Left forelimb (tissue), 1 donor: ENCODE measurements at places on chromosomes 3 and 15.

GRCh38 chr15:92043283-92043682 lies 189.8 kb downstream of the SLCO3A1 start:
- no peak for DNase-seq

DNA sequence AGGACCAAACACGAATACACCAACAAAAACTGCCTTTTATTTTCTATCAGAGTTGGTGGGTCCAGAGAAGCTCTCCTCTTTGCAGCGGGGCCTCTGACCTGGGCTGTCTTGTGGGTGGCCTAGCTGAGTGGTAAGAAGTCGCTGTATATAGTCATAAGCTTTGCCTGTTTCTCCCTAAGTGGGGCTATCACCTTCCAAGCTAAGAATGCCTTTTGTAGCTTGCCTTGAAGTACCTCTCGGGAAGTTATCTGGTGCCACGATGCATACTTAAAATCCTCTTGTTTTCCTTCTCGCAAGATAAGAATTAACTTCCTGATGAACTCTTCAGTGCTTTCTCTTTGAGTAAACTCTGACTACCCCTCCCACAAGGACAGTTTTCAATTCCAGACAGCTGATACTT lies 178.8 kb downstream of the SYNPR start:
- no peak for DNase-seq

- DNase-seq, result peak; percentile 40
These were observed 150.1 kb downstream of the TPRA1 start for GRCh38 chr3:127440384-127440783.

DNA sequence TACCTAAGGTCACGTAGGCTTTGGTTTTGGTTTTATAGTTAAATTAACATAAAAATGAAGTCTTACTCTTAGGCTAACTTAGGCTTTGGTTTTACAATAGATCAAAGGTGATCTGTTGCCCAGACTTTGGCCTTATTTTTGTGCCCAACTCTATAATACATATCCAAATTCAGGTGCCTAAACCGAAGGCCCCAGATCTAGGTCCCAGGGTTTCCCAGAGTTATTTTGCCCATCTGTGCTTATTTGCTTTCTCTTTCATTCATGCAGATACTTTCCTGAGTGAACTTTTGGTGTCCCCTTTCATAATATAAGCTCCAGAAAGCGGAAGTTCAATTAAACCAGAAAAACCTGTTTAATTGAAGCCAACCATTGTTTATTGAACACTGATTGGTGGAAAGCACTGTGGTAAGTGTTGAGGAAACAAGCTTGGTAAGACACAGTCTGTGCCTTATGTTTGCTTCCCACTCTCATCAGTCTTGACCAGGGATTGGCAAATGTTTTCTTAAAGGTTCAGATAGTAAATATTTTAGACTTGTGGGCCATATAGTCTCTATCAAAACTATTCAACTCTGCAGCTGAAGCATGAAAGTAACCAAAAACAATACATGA lies 209.7 kb downstream of the WDR72 start:
- DNase-seq, result no peak

DNA sequence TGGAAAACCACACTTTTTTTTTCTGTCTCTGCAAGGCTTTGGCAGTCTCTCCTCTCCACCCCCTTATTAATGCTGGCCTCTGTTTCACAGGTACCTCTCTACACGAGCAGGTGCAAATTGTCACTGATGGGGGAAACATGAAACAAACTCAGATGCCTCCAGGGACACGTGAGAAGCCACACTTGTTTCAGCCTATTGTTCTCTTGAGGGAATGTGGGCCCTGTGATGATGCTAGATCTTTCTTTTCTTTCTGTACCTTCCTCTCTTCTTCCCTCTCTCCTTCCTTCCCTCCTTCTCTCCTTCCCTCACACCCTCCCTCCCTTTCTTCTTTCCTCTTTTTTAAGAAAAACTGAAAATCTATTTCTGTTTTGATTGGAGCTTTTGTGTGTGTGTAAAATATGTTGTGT lies 5.7 kb upstream of the BLM start:
- no peak for DNase-seq

DNA sequence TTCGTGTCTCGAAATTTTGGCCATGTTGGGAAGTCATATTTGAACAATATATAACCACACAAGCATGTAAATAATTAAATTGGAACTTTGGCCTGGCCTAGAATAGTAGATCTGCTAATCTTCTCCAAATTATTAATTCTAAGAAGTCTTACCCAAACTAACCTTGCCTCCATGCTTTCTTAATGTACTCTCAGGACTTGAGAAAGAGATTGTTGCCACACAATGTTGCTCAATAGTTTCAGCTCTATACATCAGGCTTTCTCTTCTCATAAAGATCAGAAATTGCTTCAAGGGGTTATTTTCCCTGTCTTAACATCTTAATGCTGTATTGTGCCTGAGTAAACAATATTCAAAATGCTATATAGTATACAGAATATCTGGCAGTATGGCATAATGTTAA lies 202.7 kb upstream of the LRIG1 start:
- DNase-seq, result no peak
